ENCODE measurements at places on chromosomes 12 and 14.

- no peak for DNase-seq
Measured at GRCh38 chr12:22018860-22019259, 27.2 kb upstream of the CMAS start.

GRCh38 chr12:87935216-87935615, 94.0 kb downstream of the C12orf50 start:
- no peak for DNase-seq

DNA sequence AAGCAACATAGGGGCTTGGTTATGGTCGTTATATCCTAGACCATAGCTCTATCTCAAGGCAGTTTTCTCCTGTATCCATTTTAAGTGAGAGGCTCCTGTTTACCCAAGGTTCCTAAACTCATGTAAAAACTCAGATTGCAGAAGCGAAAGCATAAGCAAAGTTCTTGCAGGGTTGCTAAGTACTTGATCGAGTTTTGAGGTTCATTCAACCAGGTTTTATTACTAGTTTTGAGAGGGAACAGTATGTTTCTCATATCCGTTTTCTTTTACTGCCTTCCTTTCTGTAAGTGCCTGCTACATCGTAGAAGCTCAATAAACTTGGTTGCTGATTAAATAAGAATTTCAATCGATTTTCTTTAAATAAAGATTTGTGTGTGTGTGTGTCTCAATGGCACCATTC, 5.1 kb downstream of the AKAP3 start:
- DNase-seq, result no peak

DNA sequence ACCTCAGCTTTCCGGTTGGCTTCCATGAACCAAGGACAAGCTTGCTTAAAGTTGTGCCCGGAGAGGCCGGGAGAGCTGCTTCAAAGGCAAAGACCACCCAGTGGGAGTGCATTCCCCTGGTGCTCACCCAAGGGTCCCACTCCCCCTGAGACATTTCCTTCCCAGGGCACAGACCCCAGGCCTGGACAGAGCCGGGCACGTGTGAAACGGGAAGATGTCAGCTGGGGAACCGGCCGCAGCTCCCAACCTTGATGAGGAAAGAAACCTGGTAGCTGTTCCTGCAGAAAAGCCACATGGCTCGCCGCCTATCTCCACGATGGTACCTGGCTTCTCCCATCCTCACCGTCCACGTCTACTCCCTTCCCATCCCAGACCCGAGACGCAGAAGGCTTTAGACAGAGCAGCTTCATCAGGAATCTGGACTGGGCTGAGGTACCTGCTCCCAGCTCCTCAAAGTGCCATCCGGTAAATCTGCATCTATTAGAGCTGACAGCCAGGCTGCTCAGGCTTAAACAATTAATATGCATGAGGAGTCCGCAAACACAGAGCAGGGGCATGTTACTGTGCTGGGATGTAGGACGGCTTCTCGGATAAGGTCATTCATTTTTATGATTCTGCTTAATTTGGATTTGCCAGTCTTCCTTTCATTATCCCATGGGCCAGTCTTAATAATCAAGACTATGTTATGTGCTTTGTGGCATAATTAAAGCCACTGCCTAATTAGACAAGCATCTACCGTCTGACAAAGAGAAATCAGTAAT, 53.1 kb downstream of the GALNT9 start:
- DNase-seq, result no peak

DNA sequence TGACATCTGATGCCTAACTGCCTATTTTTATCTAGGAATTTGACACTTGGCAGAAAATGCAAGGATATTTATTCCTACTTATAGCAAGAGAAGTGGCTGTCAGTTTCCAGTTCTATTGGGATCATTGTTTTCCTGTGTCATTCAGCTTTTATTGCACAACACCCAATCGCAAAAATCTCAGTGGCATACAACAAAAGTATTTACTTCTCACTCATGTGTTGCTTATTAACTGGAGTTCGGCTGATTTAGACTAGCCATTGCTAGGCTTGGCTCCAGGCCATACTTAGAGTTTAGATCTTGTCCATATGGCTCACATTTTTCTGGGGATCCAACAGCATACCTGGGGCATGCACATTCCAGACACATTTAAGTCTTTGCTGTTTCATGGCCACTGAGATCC, 218.6 kb upstream of the SYT1 start:
- DNase-seq, result no peak

- no peak for DNase-seq
Measured at GRCh38 chr12:110304061-110304551, 23.1 kb downstream of the ATP2A2 start.

GRCh38 chr12:122937622-122938091, 28.6 kb downstream of the ABCB9 start:
- DNase-seq, result no peak

- DNase-seq, result no peak
Measured at GRCh38 chr14:72808564-72808963, 85.3 kb downstream of the DPF3 start.

GRCh38 chr12:107057071-107057834, 36.1 kb downstream of the CRY1 start:
- DNase-seq, result no peak

- DNase-seq, result no peak
Measured at GRCh38 chr14:39367387-39367751, 64.9 kb downstream of the FBXO33 start.

DNA sequence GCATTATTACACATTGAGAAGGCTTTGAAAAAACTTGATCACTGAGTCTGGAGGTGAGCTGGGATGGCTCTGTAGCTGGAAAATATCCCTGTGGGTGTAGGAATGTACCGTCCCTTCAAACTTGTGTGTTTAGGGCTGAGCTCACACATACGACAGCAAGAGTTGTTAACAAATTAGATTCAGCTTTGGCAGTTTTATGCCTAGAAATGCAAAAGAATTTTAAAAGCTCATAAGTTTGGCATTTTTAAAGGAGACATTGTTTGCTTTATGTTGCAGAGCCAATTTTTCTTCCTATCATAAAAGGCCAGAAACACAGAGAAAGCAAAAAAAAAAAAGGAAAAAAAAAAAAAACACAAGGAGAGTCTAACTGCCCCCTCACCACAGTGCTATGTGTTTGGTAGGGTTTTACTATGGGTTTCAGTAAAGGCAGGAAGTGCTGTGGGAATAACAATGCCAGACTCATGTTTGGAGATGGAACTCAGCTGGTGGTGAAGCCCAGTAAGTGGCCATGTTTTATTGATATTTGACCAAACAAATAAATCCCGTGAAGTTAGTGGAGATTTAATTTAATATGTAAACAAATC, 78.4 kb downstream of the DAD1 start:
- DNase-seq, result no peak

- DNase-seq, result peak; percentile 19
Measured at GRCh38 chr12:110501399-110501751, 536 bp downstream of the VPS29 start.

DNA sequence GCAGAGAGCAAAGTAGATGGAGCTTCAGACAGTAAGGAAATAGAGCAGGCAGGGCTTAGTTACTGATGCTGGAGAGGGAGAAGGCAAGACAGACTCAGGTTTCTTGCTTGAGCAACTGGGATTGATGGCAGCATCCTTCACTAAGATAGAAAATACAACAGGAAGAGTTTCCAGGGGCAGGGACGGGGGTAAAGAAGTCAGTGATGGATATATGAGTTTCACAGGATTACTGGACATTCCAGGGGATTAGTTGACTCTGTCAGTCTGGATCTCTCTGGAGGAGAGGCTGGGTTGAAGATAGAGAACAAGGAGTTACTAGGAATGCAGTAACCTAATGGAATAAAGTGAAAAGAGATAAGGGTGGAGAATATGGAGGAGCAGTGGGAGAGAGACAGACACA, 74.5 kb upstream of the ATF1 start:
- DNase-seq, result no peak

GRCh38 chr12:66678338-66679275, at the start of gene GRIP1:
TSS of gene GRIP1 (minus strand) at chr12:66679076. CDS start at chr12:66678904, 172 bp downstream.
- DNase-seq, result no peak

DNA sequence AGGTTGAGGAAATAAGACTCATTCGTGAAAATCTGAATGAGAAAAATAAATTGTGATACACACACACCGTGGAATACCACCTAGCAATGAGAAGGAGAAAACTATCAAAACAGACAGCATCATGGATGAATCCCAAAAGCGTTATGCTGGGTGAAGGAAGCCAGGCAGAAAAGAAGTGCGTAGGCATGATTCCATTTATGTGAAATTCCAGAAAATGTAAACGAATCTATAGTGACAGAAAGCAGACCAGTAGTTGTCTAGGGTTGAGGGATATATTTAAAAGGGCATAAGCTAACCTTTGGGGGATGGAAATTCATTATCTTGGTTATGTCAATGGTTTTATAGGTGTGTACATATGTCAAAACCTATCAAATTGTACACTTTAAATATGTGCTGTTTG, 42.5 kb upstream of the ANO2 start:
- no peak for DNase-seq

DNA sequence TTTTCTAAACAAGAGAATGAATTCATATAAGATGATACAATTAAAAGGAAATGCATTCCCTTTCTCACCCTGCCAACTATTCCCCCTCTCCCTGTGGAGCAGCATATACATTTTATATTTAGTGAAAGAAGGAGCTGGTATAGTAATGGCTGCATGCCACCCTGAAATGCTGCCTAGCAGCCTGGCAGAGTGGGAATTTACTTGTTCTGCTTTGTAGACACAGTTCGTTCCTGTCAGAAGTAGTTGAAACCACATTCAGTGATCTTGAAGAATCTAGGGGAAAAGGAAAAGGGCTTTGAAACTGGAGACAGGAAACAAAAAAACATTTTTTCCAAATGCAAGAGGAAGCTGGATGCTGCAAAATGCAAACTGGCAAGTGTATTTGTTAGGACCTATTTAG, 176.0 kb upstream of the PLEKHA5 start:
- DNase-seq, result no peak

DNA sequence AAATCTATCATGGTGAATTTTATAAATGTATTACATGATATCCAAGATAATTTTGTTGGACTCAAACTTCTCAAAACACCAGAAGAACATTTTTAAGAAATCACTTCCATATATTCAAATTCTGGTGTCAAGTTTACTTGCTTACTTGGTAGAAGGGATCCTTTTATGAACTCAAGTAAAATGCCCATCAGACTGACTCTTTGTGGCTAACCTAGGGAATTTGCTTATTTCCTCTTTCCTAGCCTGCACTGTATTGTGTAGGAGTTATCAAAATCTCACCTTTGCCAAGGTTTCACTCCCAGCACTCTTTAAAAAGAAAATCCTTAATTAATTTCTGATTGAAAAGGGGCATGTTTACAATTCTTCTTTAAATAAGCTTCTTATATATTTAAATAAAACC, 196.5 kb downstream of the DUSP6 start:
- no peak for DNase-seq

- no peak for DNase-seq
Measured at GRCh38 chr12:34401659-34402227, 379.4 kb downstream of the ALG10 start.

DNA sequence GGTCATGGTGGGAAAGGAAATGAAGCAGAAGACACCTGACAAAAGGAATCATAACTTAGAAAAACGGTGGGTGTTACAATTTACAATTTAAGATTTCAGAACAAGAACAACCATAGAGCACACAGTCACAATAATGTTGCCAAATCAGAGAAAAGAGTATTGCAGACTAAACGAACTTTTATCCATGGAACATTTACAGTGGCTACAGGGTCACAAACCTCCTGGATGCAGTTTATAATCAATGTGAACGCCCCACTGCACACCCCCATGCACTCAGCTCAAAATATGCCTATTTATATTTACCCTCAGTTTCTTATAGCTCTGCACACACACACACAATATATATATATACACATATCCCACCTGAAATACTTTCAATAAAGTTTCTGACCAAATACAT, 8.0 kb downstream of the KRR1 start:
- DNase-seq, result no peak

GRCh38 chr12:65306366-65307168, 28.1 kb downstream of the MSRB3 start:
- DNase-seq, result peak; percentile 21

GRCh38 chr14:37048666-37049071, 123.7 kb downstream of the SLC25A21 start:
- DNase-seq, result no peak

- no peak for DNase-seq
Measured at GRCh38 chr14:84726471-84726870, 803.5 kb upstream of the FLRT2 start.
